ENCODE measurements at places on chromosomes 16 and 17. TPM values are rescaled to one million over a fixed set of nuclear protein-coding genes. Genes with fewer than 3 reads are reported as not detected.

- H3K27ac ChIP-seq: no peak overlapping the region
- no peaks in the 10 kb centered on the region for H3K36me3 ChIP-seq
- no peak for DNase-seq
- H3K27me3 ChIP-seq: no peaks in the 10 kb centered on the region
Measured at GRCh38 chr17:83204230-83204725, 124.9 kb downstream of the METRNL start.

DNA sequence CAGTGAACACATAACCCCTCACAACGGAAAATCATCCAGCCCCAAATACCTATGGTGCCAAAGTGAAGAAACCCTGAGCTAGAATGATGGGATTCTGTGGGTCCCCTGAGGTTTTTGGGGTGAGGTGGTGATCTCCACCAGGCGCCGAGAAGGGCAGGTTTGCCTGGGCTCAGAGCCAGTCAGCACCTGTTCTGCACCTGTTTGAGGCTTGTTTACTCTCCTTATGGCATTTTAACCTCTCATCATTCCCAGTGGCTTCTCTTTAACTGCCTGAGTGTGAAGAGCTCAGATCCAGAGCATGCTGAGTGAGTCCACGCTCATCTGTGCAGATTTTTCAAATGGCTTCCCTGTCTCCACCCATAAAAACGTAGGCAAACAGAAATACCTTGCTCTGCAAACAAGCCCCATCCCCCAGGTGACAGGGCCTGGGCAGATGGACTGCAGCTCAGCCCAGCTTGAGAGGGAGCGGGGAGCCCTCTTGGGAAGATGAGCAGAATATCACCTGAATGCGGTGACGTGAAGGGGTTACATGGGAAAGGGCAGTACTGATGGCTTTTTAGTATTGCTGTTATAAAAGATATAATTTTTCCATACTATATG is 40.1 kb upstream of the CLEC19A start:
- no peak for DNase-seq
- no peaks in the 10 kb centered on the region for H3K4me1 ChIP-seq
- no peak overlapping the region for H3K4me3 ChIP-seq
- H3K27me3 ChIP-seq: peaks cover 7% of the 10 kb centered on the region
- H3K27ac ChIP-seq: no peak overlapping the region
- no peaks in the 10 kb centered on the region for H3K36me3 ChIP-seq

DNA sequence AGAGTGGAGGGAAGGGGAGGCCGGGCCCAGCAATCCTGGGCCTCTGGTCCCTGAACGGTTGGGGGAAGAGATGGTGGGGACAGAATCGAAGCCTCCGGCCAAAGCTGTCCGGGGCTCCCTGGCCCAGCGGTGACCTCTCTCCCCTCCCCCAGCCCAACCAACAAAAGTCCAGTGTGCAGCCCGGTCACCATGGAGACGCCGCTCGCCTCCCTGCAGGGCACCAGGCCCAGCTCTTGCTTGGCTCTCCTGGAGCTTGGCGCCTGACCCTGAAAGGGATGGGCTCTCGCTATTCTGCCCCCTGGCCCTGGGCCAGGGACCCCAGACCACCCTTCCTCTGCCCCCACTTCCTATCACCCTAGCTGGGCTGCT is 1.3 kb downstream of the METRN start:
- peaks cover 28% of the 10 kb centered on the region for H3K4me1 ChIP-seq
- peak overlapping the region; percentile 70 for H3K4me3 ChIP-seq
- no peaks in the 10 kb centered on the region for H3K36me3 ChIP-seq
- no peak for DNase-seq
- peaks cover 7% of the 10 kb centered on the region for H3K27me3 ChIP-seq

- peaks cover 5% of the 10 kb centered on the region for H3K4me1 ChIP-seq
- H3K4me3 ChIP-seq: no peak overlapping the region
- H3K27ac ChIP-seq: no peak overlapping the region
- H3K27me3 ChIP-seq: peaks cover 37% of the 10 kb centered on the region
- no peak for DNase-seq
Measured at GRCh38 chr17:82380860-82381702, 9.5 kb downstream of the UTS2R start.

Gene MPV17L
- total RNA-seq: 0.05 TPM

Gene TMEM204
- total RNA-seq: 16.7 TPM

Gene NLRC3
- 24.1 TPM for total RNA-seq

DNA sequence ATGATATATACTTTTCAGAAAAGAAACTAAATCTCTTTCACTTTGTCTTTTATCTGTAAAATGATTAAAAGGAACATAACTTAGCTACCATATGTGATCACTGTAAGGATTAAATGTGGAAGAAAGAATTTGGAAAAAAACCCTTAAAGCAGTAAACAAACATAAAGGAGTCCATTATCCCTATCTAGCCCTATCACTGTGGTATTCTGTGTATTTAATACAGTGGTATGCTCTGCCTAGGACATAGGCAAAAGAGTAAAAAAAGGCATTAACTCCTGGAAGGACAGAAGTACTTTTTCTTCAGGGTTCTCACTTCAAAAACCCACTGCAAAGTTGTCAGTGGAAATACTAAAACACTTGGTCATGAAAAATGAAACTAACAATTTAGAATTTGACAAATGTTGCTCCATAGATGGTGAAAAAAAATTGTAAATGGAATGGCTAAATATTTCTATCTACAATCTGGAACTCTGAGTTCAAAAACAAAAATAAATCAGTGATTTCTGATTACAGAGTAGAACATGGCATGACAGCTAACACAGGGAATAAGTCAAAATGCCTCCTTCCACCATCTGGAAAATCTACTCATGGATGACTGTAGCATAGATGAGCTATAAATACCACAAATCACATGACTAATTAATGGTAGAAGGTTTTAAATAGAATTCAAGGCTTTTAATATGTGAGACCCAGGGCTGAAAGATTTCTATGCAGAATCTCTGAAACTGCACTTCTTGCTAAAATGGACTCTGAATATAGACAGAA is 140.1 kb downstream of the ITFG1 start:
- H3K27ac ChIP-seq: peak overlapping the region; percentile 60
- peaks cover 8% of the 10 kb centered on the region for H3K4me1 ChIP-seq
- no peak overlapping the region for H3K4me3 ChIP-seq
- no peaks in the 10 kb centered on the region for H3K27me3 ChIP-seq

Gene LYZL6
- not detected for total RNA-seq

Gene CD19
- total RNA-seq: 1.3 TPM

GRCh38 chr17:67227488-67227887 is 17.5 kb downstream of the HELZ start:
- peaks cover 4% of the 10 kb centered on the region for H3K36me3 ChIP-seq
- H3K27me3 ChIP-seq: no peaks in the 10 kb centered on the region
- no peak for DNase-seq

DNA sequence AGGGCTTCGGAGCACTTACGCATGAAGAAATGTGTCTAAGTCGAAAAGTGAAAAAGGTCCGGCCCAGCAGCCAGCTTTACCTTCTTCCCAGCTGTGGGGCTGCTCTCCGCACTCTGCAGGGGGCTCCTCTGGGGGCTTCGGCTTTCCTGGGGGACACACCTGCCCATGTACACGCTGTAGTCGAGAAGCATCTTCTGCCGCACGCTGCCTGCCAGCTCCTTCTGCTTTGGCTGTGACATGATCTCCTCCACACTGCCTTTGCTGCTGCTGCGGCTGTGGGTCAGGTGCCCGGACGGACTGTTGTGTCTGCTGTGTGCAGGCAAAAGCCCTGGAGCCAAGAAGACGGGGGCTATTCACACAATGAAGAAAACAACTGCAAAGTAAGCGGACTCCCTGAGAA is 58.1 kb upstream of the ERN1 start:
- no peak overlapping the region for H3K27ac ChIP-seq
- no peak overlapping the region for H3K4me3 ChIP-seq
- DNase-seq: no peak
- H3K4me1 ChIP-seq: peaks cover 16% of the 10 kb centered on the region
- H3K36me3 ChIP-seq: no peaks in the 10 kb centered on the region

DNA sequence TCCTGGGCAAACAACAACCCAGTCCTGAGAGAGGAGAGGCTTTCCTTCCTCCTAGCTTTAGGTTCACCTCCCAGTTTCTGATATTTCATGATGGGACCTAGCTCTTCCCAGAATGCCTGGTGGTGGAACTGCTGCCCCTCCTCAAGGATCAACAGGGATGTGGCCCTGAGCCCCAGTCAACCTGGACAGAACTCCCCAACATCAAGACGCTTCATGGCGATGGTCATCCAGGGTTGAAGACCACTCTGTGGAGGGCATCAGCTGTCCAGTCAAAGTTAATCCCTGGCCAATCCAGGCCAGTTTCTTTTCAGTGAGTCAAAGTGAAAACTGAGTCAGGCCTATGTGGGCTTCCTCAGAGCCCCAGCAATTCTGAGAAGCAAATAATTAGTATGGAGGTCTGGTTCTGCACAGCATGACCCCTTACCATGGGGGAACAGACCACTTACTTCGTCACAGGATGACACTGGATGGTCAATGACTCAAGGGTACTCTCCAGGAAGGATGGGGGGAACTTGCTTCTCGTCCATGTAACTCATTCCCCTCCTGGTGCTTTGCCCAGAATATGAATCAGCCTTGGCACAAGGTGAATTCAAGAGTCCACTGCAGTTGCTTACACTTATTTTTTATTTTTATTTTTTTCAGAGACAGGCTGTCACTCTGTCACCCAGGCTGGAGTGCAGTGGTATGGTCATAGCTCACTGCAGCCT is 14.7 kb upstream of the XYLT2 start:
- peak overlapping the region; percentile 73 for H3K27ac ChIP-seq
- H3K4me1 ChIP-seq: peaks cover 43% of the 10 kb centered on the region
- H3K36me3 ChIP-seq: no peaks in the 10 kb centered on the region
- peak overlapping the region; percentile 42 for H3K4me3 ChIP-seq
- H3K27me3 ChIP-seq: peaks cover 7% of the 10 kb centered on the region

DNA sequence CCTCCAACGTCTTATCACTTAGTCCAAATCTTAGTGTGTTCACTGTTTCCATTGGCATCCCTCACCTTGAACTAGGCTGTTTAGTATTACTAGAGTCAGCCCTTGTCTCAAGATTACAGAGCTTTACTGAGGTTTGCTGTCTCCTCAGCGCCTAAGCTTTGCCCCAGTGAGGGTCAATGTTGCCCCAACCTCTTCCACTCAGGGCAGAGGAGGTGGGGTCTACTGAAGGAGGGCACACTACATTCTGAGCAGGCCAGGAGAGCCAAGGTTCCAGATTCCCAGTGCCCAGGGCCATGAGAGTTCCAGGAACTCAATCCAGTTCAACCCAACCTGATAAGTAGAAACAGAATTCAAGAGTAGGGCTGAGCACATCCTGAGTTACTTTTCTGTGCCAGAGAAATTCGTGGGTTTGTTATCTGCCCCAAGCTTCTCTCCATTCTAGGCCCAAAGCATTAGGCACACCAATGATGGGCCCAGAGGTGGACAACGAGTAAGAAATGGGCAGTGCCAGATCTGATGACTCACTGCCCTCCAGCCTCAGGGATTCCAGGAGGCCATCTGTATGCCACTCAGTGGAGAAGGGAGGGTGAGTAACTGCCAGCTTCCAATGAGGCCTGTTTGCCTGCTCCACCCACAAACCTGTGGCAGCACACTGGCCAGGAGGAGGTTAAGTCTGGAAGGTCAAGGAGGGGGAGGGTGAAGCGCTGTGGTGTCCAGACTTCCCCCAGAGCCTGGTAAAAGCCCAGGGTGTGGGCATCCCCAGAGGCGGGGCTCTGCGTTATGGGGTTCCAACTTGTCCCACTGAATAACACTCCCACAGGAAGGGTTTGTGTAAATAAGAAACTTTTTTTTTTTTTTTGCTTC is 8.2 kb downstream of the TUBG2 start:
- no peaks in the 10 kb centered on the region for H3K36me3 ChIP-seq
- no peak overlapping the region for H3K27ac ChIP-seq
- no peak for DNase-seq
- H3K4me1 ChIP-seq: peaks cover 12% of the 10 kb centered on the region
- H3K27me3 ChIP-seq: peaks cover 29% of the 10 kb centered on the region
- H3K4me3 ChIP-seq: no peak overlapping the region

Gene MVP
- total RNA-seq: 161 TPM

Gene PLK1
- total RNA-seq: 110 TPM

DNA sequence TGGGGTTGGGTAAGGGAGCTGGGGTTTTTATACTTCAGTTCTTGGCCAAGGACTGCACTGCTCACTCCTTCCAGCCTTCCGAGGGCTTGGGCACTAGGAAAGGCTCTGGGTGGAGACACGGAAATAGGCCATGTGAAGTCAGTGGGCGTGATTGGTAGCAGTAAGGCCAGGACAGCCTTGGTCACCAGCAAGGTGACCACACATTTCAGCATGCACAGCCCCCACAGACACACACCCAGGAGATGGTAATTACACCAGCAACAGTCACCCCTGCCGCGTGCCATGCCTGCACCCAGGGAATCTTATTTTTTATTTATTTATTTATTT is 252.5 kb downstream of the SEC14L1 start:
- peaks cover 3% of the 10 kb centered on the region for H3K36me3 ChIP-seq
- H3K27me3 ChIP-seq: no peaks in the 10 kb centered on the region
- H3K4me1 ChIP-seq: peaks cover 71% of the 10 kb centered on the region
- no peak overlapping the region for H3K4me3 ChIP-seq
- H3K27ac ChIP-seq: no peak overlapping the region

- no peaks in the 10 kb centered on the region for H3K36me3 ChIP-seq
- H3K4me3 ChIP-seq: no peak overlapping the region
- peaks cover 28% of the 10 kb centered on the region for H3K4me1 ChIP-seq
- no peak for DNase-seq
- H3K27me3 ChIP-seq: no peaks in the 10 kb centered on the region
Measured at GRCh38 chr17:77315551-77316190, 174.9 kb downstream of the SEC14L1 start.
